Upper lobe of left lung (tissue), 6 donors: ENCODE measurements at places on chromosomes 11 and 22. TPM values are rescaled to one million over a fixed set of nuclear protein-coding genes. Genes with fewer than 3 reads are reported as not detected.

DNA sequence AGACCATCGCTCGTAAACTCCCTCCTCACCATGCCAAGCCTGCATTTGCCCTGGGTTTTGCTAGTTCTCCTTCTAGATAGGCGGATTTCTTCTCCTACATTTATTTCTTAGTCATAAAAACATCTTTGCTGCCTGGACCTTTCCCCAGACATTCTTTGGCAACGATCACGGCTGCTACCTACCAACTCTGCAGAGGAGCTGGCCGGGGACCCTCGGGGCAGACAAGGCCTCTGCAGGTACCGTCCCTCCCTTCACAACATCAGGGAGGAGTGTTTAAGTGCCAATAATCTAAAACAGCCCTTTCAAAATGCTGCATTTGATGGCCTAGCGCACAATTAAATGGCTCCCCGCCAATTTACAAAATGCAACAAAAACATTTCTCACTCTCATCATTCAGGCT is 34.4 kb downstream of the BRD1 start:
- no peak overlapping the region for H3K27ac ChIP-seq
- peaks cover 57% of the 10 kb centered on the region for H3K36me3 ChIP-seq
- H3K27me3 ChIP-seq = no peaks in the 10 kb centered on the region
- DNase-seq = no peak
- H3K4me3 ChIP-seq = no peak overlapping the region

GRCh38 chr11:77174559-77174958 is 46.5 kb downstream of the MYO7A start:
- no peak overlapping the region for H3K4me3 ChIP-seq
- no peaks in the 10 kb centered on the region for H3K36me3 ChIP-seq
- no peaks in the 10 kb centered on the region for H3K27me3 ChIP-seq
- no peak overlapping the region for H3K27ac ChIP-seq

DNA sequence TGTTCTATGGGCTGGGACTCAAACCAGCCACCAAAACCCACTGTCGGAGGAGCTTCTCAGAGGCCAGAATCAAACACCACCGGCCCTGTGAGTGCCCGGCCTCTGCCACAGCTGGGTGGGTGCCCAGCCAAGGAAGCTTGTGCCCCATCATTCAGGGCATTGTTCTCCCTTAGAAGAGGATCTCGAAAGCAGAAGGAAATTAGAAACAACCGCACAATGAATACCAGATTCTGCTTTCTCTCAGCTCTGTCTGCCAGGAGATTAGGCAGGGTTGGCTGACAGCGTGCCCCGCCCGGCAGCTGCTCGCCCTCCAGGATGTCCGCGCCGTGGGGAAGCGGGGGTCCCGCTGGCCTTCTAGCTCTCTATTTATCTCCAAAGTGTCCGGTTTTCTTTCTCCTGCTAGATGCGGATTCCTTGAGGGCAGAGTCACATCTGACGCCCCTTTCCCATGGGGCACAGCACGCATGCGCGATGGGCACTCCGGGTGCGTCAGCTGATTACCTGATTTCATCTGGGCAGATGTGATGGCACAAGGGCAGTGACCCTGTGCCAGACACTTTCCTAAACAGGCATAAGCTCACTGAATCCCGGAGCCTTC is 25.5 kb downstream of the SCGB1A1 start:
- H3K36me3 ChIP-seq = no peaks in the 10 kb centered on the region
- H3K27ac ChIP-seq = peak overlapping the region; percentile 86
- no peak overlapping the region for H3K4me3 ChIP-seq
- peaks cover 39% of the 10 kb centered on the region for H3K4me1 ChIP-seq
- DNase-seq = peak; percentile 88

DNA sequence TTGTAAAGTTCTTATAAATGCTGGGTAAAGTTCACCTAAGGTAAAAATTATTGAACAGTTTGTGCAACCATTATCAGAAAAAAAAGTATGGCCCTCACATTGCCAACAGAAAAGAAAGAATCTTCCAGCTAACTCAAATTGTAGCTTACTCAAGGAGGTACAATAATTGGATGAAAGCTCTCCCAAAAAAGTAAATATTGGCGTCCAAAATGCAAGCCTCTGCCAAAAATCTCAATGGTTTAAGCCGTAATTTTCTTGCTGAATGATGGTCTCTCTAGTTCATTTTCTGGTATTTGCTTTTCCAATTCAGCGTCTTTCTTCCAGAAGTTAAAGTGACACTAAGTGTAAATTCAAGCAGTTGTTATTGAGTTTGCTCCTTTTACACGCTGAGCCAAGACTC is 727.3 kb downstream of the LRRC4C start:
- no peak overlapping the region for H3K27ac ChIP-seq
- H3K36me3 ChIP-seq = no peaks in the 10 kb centered on the region
- no peak for DNase-seq
- H3K27me3 ChIP-seq = no peaks in the 10 kb centered on the region
- H3K4me3 ChIP-seq = no peak overlapping the region

DNA sequence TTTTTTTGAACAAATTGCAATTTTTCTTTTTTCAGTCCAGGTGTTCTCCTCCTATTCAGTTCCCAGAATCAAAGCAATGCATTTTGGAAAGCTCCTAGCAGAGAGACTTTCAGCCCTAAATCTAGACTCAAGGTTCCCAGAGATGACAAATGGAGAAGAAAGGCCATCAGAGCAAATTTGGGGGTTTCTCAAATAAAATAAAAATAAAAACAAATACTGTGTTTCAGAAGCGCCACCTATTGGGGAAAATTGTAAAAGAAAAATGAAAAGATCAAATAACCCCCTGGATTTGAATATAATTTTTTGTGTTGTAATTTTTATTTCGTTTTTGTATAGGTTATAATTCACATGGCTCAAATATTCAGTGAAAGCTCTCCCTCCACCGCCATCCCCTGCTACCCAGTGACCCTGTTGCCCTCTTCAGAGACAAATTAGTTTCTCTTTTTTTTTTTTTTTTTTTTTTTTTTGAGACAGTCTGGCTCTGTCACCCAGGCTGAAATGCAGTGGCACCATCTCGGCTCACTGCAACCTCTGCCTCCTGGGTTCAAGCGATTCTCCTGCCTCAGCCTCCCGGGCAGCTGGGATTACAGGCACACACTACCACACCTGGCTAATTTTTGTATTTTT is 6.2 kb upstream of the UBE4A start:
- no peak for DNase-seq
- H3K27me3 ChIP-seq = no peaks in the 10 kb centered on the region
- no peak overlapping the region for H3K4me3 ChIP-seq
- no peaks in the 10 kb centered on the region for H3K36me3 ChIP-seq
- no peak overlapping the region for H3K27ac ChIP-seq
- H3K4me1 ChIP-seq = no peaks in the 10 kb centered on the region

DNA sequence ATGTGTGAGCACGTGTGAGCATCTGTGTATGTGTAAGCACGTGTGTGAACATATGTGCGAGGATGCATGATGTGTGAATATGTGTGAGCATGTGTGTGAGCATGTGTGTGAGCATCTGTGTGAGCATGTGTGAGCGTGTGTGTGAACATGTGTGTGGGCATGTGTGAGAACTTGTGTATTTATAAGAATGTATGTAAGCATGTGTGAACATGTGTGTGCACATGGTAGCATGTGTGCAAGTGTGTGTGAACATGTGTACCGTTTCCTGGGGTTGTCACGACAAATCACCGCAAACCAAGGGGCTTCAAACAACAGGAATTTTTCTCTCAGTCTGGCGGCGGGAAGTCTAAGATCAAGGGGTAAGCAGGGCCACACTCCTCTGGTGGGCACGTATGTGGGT is 238.3 kb downstream of the CTTN start:
- no peak for DNase-seq
- no peaks in the 10 kb centered on the region for H3K36me3 ChIP-seq
- no peaks in the 10 kb centered on the region for H3K4me1 ChIP-seq

DNA sequence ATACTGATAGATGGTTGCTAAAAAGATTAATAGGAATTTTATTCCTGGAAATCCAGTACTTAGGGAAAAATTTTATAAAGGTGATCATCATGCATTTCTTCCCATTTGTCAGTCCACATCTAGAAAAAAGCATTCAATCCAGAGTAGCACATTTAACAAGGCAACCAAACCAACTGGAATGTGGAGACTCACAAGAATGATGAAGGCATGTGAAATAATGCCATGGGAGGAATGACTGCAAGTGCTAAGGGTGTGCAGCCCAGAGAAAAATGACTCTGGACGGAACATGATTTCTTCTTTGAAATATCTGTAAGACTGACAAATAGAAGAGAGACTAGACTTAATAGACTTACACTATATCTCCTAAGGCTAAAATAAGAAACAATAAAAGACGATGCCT is 33.8 kb downstream of the BLID start:
- no peaks in the 10 kb centered on the region for H3K36me3 ChIP-seq
- DNase-seq = no peak
- H3K4me1 ChIP-seq = no peaks in the 10 kb centered on the region
- H3K4me3 ChIP-seq = no peak overlapping the region
- no peak overlapping the region for H3K27ac ChIP-seq
- H3K27me3 ChIP-seq = no peaks in the 10 kb centered on the region

DNA sequence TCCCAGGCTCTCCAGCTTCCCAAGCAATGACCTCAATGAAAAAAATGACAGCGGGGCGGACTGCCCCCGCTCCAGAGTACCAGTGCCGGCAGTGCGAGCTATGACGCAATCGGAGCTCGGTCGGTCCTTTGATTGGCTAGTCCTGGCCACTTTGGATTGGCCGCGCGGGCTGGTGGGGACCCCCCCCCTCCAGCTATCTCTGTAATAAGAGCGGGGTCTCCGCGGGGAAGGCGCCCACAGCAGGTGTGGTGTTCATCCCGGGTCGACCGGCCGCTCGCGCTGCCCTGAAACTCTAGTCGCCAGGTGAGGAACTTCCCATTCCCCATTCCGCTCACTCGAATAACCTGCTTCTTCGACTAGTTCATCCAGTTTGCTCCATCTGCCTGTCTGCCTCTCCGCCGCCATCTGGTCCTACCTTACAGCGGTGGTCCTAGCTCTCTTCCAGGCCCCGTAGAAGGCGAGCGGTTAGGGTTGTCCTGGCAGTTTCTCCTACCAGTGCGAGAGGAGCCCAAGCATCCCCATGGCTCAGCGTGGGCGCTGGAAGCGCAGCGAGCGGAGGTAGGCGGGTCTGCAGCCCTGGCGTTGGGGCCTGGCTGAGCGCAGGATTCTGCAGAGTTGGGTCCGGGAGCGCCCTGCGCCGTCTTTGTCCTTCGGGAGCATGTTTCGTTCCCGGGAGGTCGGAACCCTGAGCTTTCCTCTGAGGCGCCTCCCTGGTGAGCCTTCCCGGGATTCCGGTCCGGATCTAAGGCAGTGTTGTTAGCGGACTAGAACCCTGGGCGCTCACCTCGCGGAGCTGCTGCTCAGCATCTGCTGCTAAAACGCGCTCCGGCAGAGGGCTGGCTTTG is at the start of gene CALCB:
Gene CALCB, plus strand, starts transcription at position 233 of the 845 bp plus-strand sequence. CDS start 1,126 bp downstream, outside the sequence.
- no peak within 1 kb of the TSS for H3K27ac ChIP-seq
- no peak for DNase-seq
- no peaks in the 10 kb centered on the region for H3K36me3 ChIP-seq
- H3K4me1 ChIP-seq = peaks cover 18% of the 10 kb centered on the region
- peak within 1 kb of the TSS; percentile 25 for H3K4me3 ChIP-seq

DNA sequence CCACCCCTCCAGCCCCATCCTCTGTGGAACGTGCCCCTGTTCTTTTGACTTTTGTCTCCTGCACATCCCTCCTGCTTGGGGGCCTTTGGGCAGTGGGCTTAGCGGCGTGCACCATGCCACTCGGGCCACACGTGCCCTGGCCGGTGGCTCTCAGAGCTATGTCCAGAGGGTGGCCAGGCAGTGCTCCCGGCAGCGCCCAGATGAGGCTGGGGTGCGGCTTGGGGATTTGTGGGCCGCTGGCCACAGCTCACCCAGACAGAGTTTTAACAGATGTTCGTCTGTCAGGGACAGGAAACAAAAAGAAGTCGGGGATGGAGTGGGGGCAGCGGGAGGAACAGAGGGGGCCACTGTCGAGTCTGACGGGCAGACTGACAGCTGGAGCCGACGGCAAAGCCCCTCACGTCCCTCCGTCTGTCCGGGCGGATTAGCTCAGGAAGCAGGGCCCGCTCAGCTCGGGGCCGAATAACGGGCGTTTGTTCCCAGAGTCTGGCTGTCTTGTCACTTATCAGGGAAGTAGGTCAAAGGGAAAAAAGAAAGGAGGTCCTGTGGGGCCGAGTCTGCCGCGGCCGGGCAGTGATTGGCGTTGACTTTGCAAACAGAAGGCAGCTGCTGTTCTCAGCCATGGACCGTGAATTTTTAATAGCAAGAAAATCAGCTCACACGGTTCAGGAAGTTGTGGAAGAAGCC is 61.6 kb downstream of the LRP5 start:
- H3K4me3 ChIP-seq = no peak overlapping the region
- peak; percentile 80 for DNase-seq
- H3K4me1 ChIP-seq = peaks cover 59% of the 10 kb centered on the region
- no peaks in the 10 kb centered on the region for H3K27me3 ChIP-seq

DNA sequence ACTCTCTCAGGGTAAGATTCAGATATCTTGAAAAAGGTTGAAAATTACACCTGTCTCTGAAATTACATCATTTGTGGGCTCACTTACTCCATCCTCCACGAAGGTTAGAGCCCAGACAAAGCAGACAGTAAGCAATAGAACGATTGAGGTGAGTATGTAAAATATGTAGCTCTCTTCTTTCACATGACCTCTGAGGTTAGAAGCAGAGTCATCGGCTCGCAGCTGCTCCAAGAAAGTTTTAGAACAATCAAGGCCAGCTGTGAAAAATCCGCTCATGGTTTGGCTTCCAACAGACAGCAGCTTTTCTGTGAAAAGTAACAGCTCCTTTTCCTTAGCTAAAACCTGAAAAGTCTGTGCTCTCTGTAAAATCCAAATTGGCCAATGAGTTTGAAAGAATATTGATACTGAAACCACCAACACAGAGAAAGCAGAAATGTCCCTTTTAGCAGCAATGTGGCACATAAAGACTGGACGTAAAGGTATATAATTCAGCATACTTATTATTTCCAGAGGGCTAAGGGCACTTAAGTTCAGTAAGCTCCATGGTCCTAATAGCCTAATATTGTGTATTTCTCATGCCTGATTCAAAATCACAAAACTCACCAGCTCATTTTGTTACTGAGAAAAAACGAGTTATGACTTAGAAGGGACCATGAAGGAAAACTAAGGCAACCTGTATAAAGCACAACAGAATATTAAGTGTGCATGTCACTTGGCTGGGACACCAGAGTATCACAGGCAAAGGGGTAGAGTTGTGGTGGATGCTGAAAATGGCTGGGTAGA is 78.2 kb downstream of the FAM76B start:
- no peak overlapping the region for H3K27ac ChIP-seq
- H3K36me3 ChIP-seq = no peaks in the 10 kb centered on the region
- no peak for DNase-seq
- no peak overlapping the region for H3K4me3 ChIP-seq
- H3K4me1 ChIP-seq = no peaks in the 10 kb centered on the region

GRCh38 chr11:64204080-64204440 is 2.5 kb upstream of the FERMT3 start:
- DNase-seq = peak; percentile 68
- peaks cover 46% of the 10 kb centered on the region for H3K4me1 ChIP-seq
- H3K27ac ChIP-seq = no peak overlapping the region
- H3K36me3 ChIP-seq = peaks cover 58% of the 10 kb centered on the region
- H3K4me3 ChIP-seq = no peak overlapping the region
- no peaks in the 10 kb centered on the region for H3K27me3 ChIP-seq

- peaks cover 7% of the 10 kb centered on the region for H3K4me1 ChIP-seq
- peak overlapping the region; percentile 84 for H3K27ac ChIP-seq
- no peak for DNase-seq
- no peaks in the 10 kb centered on the region for H3K36me3 ChIP-seq
Measured at GRCh38 chr11:130523609-130524008, 75.2 kb downstream of the ADAMTS15 start.

EXPH5 gene
- 47.0 TPM for total RNA-seq

PRSS23 gene
- 37.0 TPM for total RNA-seq

UBQLNL gene
- 1.9 TPM for total RNA-seq

PRODH gene
- 48.9 TPM for total RNA-seq

MPZL2 gene
- total RNA-seq = 146 TPM
